ENCODE measurements at places on chromosomes 3 and 15.

DNA sequence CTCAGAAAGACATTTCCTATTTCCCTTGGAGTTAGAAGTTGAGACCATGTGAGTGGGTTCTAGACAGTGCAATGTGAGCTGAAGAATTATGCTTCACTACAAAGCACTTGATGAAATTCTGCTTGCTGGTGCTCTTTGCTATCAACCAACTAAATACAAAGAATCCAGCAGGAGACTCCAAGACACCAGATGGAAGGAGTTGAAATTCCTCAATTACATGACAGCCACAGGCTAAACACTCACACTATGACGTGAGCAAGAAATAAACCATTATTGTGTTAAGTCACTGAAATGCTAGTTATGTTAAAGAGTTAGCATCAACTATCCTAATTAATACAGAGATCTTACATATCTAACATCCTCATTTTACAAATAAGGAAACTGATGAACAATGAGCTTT lies 8.2 kb upstream of the MAP4 start:
- no peak for DNase-seq

DNA sequence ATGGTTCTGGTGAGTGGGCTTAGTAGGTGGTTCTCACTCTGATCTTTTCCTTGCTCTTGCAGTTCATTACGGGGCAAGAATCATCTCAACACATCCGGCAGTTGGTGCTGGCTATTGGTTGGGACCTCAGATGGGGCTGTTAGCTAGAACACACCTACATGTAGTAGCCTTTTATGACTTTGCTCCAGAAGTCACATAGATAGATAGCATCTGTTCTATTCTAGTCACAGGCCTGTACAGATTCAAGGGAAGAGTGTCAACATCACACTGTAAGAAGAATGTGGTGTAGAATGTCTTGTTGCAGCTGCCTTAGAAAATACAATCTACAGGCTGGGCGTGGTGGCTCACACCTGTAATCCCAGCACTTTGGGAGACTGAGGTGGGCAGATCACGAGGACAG lies 15.1 kb downstream of the RAB5A start:
- DNase-seq = no peak

DNA sequence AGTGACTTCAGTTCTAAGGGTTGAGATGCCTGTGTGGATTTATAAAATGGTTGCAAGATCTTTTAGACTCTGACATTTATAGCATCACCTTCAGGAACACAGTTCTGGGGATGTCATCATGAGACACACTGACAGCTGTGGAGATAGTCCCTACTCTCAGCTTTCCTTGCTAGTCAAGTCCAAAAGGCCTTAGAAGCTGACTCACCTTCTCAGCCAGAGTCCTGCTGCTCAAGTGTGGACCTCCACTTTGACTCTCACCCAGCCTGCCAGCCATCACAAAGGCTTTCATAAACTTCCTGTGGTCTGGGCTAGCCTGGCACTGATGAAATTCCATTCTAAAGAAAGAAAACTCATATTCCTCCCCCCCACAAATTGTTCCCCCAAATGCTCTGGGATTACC lies 44.8 kb downstream of the TMEM39A start:
- no peak for DNase-seq

DNA sequence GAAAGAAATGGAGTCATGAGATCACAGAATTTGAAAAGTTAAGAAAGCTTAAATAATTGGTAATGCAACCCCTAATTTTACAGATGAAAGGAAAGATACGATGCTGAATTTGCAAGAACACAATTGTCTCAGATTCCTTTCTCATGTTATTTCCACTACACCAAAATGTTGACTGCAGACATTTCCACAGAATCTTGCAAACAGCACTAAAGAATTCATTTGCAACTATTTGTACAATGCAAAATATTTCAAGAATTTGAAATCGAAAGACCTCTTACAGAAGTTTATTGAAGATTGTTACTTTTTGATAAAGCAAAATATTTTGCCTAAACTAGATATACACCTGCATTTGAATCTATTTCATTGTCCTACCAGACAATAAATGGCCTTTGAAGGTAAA lies 194.1 kb upstream of the KCNMB2 start:
- no peak for DNase-seq

GRCh38 chr3:23926736-23927135 lies 9.8 kb downstream of the RPL15 start:
- DNase-seq = no peak

DNA sequence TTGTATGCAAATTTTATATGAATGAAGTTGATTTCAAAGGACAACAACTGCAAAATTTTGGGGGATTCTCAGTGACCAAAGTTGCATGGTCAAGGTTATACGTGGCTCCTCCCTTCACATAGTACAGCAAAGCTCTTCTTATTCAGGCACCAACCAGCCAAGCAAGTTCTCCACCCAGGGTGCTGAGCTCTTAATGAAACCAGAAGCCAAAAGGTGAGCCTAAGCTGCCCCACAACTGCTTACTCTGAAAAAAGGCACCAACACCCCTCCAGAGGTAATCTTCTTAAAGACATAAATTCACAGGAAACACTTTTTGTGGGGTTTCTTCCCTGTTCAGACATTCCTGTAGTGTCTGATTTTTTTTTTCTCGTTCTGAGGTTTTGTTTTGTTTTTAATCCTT lies 106.1 kb upstream of the GMNC start:
- DNase-seq = no peak

GRCh38 chr3:65371053-65371452 lies 667.7 kb downstream of the MAGI1 start:
- no peak for DNase-seq

DNA sequence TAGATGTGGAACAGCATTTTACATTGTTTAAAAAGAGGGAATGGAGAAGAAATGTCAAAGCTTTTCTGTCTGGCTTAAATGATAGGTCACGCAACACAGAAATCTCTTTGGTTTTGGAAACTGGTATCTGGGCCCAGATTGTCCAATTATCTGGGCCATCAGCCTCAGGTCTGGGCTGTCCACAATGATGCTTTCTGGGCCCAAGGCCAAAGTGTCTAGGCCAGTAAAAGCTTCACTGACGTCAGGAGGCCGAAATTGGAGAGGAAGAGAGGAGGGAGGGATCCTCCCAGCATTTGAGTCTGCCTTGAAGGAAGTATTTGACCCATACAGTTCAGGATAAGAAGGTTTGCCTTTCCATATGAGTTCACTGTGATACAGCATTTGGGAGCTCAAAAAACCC lies 60.7 kb upstream of the ALDH1A3 start:
- DNase-seq = peak; percentile 54

DNA sequence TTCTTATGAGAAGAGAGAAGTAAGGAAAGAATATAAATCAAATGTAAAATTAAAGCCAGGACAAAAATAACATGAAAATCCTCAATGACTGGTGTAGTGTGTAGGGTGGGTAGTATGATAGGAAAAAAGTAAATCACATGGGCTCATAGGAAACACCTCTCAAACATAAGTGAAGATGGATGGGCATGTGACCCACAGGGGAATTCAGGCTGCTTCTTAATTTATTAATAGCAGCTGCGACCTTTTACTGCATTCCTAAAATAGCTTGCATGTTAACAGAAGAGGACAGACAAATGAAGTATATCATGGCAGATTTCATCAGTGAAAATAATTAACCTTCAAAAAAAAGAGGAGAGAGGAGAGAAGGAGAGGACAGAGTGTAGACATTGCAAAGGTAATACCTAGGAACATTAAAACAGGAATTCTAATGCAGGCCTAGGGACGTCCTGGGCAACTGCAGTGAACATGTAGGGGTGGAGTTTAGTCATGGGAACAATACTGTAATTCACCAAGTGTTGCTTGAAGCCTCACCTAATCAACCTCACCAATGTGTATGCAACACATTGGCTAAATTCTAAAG lies 132.9 kb downstream of the KCNMB2 start:
- DNase-seq = no peak

- DNase-seq = no peak
Measured at GRCh38 chr3:167738037-167738436, 2.5 kb downstream of the SERPINI1 start.

DNA sequence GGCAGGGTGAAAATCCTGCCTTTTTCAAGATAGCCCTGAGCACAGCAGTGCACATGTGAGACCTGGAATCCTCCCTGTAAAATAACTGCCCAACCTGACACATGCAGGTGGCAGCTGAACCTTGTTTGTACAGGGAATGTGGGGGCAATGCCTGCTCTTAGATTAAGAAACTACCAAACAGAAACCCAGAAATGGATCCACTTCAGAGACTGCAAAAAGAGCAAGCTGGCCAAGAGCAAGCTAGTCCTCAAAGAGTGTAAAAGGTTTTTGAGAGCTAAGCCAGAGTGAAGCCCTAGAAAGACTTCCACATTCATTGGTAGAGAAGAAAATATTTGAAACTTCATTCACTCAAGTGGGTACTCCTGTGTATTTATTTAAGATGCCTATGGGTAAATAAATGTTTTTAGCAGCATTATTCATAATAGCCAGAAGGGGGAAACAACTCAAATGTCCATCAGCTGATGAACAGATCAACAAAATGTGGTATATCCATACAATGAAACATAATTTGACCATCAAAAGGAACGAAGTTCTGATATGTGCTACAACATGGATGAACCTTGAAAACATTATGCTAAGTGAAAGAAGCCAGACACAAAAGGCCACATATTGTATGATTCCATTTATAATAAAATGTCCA lies 96.0 kb upstream of the TSC22D2 start:
- no peak for DNase-seq

GRCh38 chr3:182327196-182327681 lies 466.1 kb upstream of the ATP11B start:
- DNase-seq = no peak

DNA sequence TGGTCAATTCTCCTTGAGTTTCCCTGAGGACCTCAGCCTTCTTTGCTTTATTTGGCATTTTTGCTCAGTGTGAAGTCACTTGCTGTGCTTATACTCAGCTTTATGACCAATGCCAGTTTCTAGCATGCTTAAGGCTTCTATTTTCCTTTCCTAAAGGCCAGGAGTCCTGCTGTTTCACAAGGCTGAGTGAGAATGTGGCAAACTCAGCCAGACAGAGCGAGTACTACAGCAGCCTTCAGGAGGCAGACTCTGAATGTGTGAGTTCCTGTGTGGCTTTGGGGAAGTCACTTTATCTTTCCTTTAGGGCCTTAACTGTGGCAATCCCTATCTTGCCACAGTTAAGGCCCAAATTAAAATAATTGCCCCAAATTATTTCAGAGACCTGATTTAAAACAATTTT lies 213.2 kb upstream of the MRPL3 start:
- DNase-seq = no peak

GRCh38 chr3:65265511-65265910 lies 577.7 kb upstream of the ADAMTS9 start:
- no peak for DNase-seq

GRCh38 chr3:186359078-186359477 lies 3.0 kb downstream of the DGKG start:
- DNase-seq = no peak

DNA sequence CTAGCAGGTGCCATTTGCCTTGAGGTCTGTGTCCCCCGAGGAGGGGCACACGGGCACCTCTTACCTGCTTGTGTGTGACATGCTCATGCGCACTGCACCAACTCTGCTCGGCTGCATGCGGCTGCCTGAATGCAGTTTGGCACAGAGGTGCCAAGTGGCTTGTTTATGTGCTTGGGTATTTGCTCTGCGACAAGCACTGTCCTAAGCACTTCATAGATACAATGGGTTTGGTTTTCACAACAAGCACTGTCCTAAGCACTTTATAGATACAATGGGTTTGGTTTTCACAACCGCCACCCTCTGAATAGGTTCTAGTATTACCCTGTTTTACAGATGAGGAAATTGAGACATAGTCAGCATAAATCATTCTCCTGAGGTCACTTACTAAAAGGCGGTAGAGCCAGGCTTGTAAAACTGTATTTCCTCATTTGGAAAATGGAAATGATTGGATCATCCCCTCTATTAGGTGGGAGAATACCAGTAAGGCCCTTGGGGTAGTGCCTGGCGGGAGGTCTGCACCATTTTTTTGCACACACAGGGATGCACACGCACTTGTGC lies 487 bp downstream of the ITIH4 start:
- DNase-seq = no peak

DNA sequence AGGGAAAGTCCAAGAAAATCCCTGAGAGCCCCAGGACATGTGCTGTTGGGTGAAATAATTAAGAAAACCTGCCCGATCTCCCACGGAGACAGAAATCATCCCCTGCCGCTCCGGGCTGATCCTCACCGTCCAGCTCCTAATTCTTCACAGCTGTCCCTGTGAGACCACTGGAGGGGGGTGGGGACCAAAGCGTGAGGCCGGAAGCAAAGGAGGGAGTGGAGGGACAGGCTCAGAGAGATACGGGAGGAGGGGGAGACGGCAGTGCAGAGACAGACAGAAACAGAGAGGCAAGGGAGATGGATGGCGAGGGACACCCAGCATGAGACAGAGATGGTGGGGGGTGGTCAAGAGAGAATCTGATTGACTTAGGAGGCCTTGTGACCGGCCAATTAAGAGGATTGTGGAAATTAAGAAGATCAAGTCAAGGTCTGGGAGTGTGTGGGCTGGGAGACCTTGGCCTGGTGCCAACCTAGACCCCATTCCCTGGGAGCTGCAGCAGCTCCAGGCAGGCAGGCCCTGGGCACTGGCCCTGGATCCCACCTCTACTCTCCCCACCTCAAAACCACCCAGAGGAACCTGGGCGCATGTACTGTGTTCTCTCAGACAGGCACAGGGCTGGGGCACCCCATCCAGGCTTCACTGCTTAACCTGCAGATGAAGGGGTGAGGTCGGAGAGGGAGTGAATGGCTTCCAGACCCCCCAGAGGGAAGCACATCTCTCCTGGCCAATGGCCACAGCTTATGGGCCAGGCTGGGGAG lies 113.2 kb upstream of the ALDH1A3 start:
- DNase-seq = no peak

- no peak for DNase-seq
Measured at GRCh38 chr3:399647-400046, 203.1 kb downstream of the CHL1 start.

GRCh38 chr3:181715571-181716340 lies 4.0 kb downstream of the SOX2 start:
- no peak for DNase-seq

Measured in adrenal gland (tissue), 19 donors.